ENCODE measurements at places on chromosomes 12 and 14. TPM values are rescaled to one million over a fixed set of nuclear protein-coding genes. Genes with fewer than 3 reads are reported as not detected.
A peak's percentile ranks its signal among the peaks of the same experiment; 100 is the strongest.

The TBPL2 gene
- total RNA-seq = not detected

- H3K27me3 ChIP-seq = no peaks in the 10 kb centered on the region
- H3K27ac ChIP-seq = no peak overlapping the region
- H3K4me3 ChIP-seq = no peak overlapping the region
- DNase-seq = no peak
Observed at GRCh38 chr12:127162902-127163301, 1104.1 kb upstream of the TMEM132C start.

- H3K4me3 ChIP-seq = no peak overlapping the region
- no peak overlapping the region for H3K27ac ChIP-seq
- no peaks in the 10 kb centered on the region for H3K36me3 ChIP-seq
- H3K27me3 ChIP-seq = no peaks in the 10 kb centered on the region
- peaks cover 8% of the 10 kb centered on the region for H3K4me1 ChIP-seq
Observed at GRCh38 chr14:84253326-84253725, 1276.6 kb upstream of the FLRT2 start.

DNA sequence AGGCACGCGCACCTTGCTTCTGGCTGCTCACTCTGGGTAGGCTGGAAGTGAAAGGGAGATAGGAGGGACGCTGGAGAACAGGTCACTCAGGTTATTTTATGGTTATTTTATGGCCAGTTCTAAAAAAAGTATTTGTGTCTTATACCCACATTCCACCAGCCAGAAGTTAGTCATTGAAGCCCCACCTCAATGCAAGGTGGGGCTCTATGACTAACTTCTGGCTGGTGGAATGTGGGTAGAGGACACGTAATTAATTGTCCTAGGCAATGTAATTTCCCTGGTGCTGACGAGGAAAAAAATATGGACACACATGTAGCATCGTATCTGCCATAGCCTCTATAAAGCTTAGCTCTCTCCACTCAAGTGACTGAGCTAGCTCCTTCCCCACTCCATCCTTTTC lies 104.9 kb downstream of the PDZRN4 start:
- H3K4me3 ChIP-seq = no peak overlapping the region
- H3K4me1 ChIP-seq = no peaks in the 10 kb centered on the region
- DNase-seq = no peak
- H3K27ac ChIP-seq = no peak overlapping the region
- no peaks in the 10 kb centered on the region for H3K27me3 ChIP-seq

- H3K36me3 ChIP-seq = no peaks in the 10 kb centered on the region
- H3K4me3 ChIP-seq = no peak overlapping the region
- peak; percentile 40 for DNase-seq
- no peak overlapping the region for H3K27ac ChIP-seq
- no peaks in the 10 kb centered on the region for H3K27me3 ChIP-seq
- no peaks in the 10 kb centered on the region for H3K4me1 ChIP-seq
Observed at GRCh38 chr12:46342562-46343033, 30.0 kb downstream of the SLC38A2 start.

The TAS2R20 gene
- total RNA-seq = 2.5 TPM

DNA sequence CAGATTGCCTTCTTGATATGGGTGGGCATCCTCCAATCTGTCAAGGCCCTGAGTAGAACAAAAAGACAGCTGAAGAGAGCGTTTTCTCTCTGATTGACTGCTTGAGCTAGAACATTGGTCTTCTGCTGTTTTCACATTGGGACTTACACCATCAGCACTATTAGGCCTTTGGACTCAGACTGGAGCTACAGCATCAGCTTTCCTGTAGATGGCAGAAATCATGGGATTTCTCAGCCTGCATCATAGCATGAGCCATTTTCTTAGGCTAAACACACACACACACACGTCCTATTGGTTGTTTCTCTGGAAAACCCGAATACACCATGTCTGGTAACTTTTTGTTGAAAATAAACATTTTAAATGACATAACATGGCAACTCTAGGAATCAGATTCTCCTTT lies 15.8 kb upstream of the PPM1A start:
- no peak overlapping the region for H3K27ac ChIP-seq
- no peaks in the 10 kb centered on the region for H3K27me3 ChIP-seq
- H3K4me3 ChIP-seq = no peak overlapping the region
- H3K36me3 ChIP-seq = no peaks in the 10 kb centered on the region

DNA sequence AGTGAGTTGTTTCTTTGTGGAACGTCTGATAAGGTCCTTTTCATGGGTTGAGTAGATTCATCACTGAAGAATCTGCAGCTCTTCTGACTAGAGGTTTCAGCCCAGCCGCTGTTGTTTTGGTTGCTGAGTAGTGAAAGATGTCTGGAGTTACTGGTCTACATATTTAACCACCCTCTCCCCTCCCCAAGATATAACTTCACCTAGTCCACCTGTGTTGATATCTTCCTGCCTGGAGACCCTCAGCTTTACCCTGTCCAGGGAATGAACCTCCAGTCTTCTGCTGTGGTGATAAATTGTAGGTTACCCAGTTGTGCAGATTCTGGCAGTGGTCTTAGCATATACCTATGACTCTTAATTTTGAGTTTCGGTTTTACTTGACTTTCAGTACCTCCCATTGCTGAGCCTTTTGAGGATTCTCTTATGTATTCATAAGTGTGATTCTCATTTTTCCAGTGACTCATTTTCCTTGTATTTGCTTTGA lies 62.9 kb downstream of the CCDC91 start:
- H3K4me1 ChIP-seq = no peaks in the 10 kb centered on the region
- no peaks in the 10 kb centered on the region for H3K36me3 ChIP-seq
- no peak overlapping the region for H3K27ac ChIP-seq
- H3K27me3 ChIP-seq = no peaks in the 10 kb centered on the region
- no peak overlapping the region for H3K4me3 ChIP-seq

The TSPAN19 gene
- 0.04 TPM for total RNA-seq

- no peaks in the 10 kb centered on the region for H3K36me3 ChIP-seq
- no peak for DNase-seq
- H3K27me3 ChIP-seq = peaks cover 2% of the 10 kb centered on the region
Observed at GRCh38 chr12:117718141-117718540, 250.6 kb downstream of the KSR2 start.

DNA sequence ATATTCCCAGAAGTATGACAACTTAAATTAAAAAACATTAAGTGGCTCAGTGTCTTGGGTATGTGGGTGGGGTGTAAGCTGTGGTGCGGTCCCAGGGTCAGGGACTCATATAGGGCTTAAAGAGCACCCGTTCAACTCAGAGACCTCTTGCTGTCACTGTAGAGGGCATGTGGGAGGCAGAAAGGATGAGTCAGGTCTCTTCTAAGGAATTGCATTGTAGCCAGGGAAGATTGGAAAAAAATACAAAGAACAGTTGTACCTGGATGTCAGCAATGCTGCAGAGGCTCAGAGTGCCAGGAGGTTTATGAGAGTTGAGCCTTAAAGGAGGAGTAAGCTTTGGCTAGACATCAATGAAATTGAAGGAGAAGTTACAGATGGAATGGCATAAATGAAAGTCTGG lies 104.1 kb downstream of the MYRFL start:
- peaks cover 5% of the 10 kb centered on the region for H3K4me1 ChIP-seq
- H3K4me3 ChIP-seq = no peak overlapping the region
- H3K27me3 ChIP-seq = no peaks in the 10 kb centered on the region
- no peaks in the 10 kb centered on the region for H3K36me3 ChIP-seq
- no peak for DNase-seq

The ETV6 gene
- total RNA-seq = 7.6 TPM

DNA sequence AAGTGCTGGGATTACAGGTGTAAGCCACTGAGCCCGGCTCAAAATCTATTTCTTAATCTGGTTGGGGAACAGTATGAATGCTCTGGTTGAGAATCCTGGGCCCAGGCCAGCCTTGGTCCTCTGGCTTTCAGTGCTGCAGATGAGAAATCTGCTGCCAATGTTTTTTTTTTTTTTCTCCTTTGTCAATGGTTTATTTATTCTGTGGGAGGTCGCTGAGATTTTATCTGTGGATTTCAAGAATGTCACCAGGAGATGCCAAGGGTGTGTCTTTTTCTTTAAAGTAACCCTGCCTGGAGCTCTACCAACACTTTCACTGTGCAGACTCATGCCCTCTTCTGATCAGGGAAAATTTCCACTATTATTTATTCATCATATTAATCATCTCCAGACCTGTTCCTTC lies 3.6 kb downstream of the SLC25A29 start:
- no peak overlapping the region for H3K4me3 ChIP-seq
- H3K4me1 ChIP-seq = peaks cover 34% of the 10 kb centered on the region
- peaks cover 11% of the 10 kb centered on the region for H3K27me3 ChIP-seq
- no peak for DNase-seq
- H3K27ac ChIP-seq = no peak overlapping the region
- no peaks in the 10 kb centered on the region for H3K36me3 ChIP-seq

GRCh38 chr14:33510063-33510481 lies 440.8 kb downstream of the EGLN3 start:
- H3K4me1 ChIP-seq = peaks cover 9% of the 10 kb centered on the region
- H3K36me3 ChIP-seq = no peaks in the 10 kb centered on the region
- no peak overlapping the region for H3K4me3 ChIP-seq
- peak; percentile 40 for DNase-seq
- H3K27ac ChIP-seq = no peak overlapping the region

- no peaks in the 10 kb centered on the region for H3K36me3 ChIP-seq
- H3K4me1 ChIP-seq = peaks cover 2% of the 10 kb centered on the region
- H3K4me3 ChIP-seq = no peak overlapping the region
- H3K27me3 ChIP-seq = no peaks in the 10 kb centered on the region
Observed at GRCh38 chr12:108441549-108441948, 73.5 kb upstream of the FICD start.

GRCh38 chr12:3805077-3805476 lies 52.2 kb upstream of the CRACR2A start:
- no peaks in the 10 kb centered on the region for H3K4me1 ChIP-seq
- H3K4me3 ChIP-seq = no peak overlapping the region
- DNase-seq = no peak
- H3K27me3 ChIP-seq = no peaks in the 10 kb centered on the region
- H3K27ac ChIP-seq = no peak overlapping the region

- H3K27ac ChIP-seq = no peak overlapping the region
- no peak for DNase-seq
- H3K27me3 ChIP-seq = no peaks in the 10 kb centered on the region
- no peaks in the 10 kb centered on the region for H3K4me1 ChIP-seq
- no peak overlapping the region for H3K4me3 ChIP-seq
Observed at GRCh38 chr12:66004922-66005703, 125.4 kb downstream of the LLPH start.

The RDH12 gene
- total RNA-seq = 0.40 TPM

- H3K36me3 ChIP-seq = no peaks in the 10 kb centered on the region
- no peaks in the 10 kb centered on the region for H3K4me1 ChIP-seq
- H3K27me3 ChIP-seq = no peaks in the 10 kb centered on the region
- H3K27ac ChIP-seq = no peak overlapping the region
Observed at GRCh38 chr14:84477996-84478395, 1051.9 kb upstream of the FLRT2 start.

The LRRC10 gene
- total RNA-seq = not detected

GRCh38 chr12:18345021-18345735 lies 83.9 kb downstream of the PIK3C2G start:
- DNase-seq = peak; percentile 44
- H3K27me3 ChIP-seq = no peaks in the 10 kb centered on the region
- H3K27ac ChIP-seq = no peak overlapping the region
- H3K4me3 ChIP-seq = no peak overlapping the region
- no peaks in the 10 kb centered on the region for H3K36me3 ChIP-seq

The CEBPE gene
- total RNA-seq = 0.13 TPM

DNA sequence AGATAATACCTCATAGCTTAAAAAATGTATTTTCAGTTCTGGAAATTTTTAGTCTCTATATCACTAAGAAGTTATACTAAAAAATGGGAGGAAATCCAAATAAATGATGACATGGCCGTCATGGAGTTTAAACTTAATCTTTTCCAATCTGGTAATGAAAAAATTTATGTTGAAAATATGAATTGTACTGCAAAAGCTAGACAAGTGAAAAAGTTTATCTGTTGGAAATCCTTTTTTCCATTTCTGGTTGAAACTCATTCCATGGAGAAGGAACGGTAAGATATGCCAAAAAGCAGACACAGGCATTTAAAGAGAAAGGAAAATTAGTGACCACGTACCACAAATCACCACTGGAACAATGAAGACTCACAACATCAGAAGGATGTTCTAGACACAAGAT lies 314.2 kb upstream of the PRICKLE1 start:
- no peak overlapping the region for H3K4me3 ChIP-seq
- H3K4me1 ChIP-seq = peaks cover 5% of the 10 kb centered on the region
- no peaks in the 10 kb centered on the region for H3K27me3 ChIP-seq
- no peaks in the 10 kb centered on the region for H3K36me3 ChIP-seq
- H3K27ac ChIP-seq = peak overlapping the region; percentile 60
